ENCODE measurements at places on chromosomes 6 and 20. TPM values are rescaled to one million over a fixed set of nuclear protein-coding genes. Genes with fewer than 3 reads are reported as not detected.
A peak's percentile ranks its signal among the peaks of the same experiment; 100 is the strongest.

DNA sequence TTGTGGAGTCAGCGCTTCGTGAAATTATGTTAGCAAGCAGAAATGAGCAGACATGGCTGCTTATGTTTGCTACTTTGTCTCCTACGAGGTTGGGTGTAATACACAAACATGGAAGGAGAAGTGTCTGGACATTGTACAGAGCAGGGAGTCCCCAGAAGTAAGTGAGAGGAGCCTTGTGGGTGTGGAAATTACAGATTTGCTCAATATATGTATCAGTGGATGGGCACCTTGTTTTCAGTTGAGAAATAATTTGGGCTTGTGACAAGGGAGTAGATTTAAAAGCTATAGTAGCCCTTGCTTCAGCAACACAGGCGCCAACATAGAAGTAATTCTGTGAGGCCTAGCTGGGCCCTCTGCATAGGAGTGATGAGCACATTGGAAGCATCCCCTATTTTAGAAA lies 49.2 kb downstream of the HECA start:
- no peak for DNase-seq

DNA sequence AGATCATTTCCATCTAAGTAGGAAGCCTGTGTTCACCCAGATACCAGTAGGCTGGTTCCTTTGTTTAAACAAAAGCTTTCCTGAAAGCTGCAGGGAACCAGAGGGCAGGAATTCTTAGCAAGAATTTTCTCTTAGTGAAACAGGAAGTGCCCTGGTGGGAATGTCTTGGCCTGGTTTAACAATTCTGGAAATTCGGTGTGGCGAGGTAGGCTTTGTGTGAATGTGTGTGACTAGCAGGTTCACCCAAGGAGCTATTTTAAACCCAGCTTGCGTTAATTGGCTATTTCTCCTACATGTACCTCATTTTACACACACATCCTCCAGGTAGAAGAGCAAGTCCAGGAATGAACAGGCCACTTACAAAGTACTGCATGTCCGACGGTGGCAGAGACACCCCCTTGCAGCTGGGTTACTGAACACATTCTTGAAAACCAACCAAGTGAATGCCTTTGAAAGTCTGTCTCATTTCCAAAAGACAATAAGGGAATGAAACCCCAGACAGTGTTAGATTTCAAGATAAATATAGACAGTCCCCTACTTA lies 64.6 kb downstream of the GFOD1 start:
- no peak for DNase-seq

DNA sequence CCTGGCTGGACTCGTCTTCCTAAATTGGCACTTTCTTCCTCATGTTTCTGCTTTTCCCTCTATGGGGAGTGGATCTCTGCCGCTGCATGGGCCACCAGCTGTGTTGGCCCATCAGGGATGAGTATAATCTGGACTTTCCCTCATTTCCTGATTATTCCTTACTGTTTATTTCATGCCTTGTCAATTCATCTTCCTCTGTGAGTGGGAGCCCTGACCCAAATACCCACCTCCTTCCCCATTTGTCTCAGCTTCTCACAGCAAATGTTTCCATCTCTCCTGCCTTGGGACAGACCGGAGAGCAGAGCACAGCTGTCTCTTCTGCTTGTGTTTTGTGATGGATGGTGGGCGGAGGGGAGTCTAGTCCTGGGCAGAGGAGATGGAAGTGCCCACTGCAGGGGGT lies 212.7 kb downstream of the UST start:
- DNase-seq: no peak

DNA sequence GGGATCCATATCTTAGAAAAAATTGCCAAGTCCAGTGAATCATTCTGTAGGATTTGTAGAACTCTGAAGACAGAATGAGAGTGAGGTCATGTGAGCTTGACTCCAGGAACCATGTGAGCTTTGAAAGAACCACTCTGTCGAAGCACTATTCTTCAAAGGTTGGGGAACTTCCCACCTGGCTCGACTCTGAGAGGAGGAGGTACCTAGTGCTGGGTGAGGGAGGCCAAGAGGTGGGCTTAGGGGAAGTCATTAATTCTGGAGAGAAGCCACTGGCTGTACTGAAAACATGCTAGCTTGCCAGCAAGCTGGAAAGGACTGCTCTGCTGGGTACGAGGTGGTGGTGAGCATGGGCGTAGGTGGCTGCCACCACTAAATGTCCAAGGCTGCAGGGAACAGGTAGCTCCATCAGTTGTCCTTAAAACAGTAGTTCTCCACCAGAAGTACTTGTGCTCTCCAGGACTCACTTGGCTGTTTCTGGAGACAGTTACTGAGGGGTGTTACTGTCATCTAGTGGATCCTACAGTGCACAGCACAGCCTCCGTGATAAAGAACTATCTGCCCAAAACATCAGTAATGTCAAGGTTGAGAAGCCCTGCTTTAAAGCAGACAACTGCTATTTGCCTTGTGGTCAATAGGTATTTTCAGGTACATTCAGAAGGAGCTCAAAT lies 34.7 kb upstream of the SYNJ2 start:
- DNase-seq: peak; percentile 46

GRCh38 chr20:37417617-37418467 lies 71.9 kb downstream of the SRC start:
- no peak for DNase-seq

GRCh38 chr20:53813636-53814035 lies 220.0 kb upstream of the ZNF217 start:
- DNase-seq: no peak

DNA sequence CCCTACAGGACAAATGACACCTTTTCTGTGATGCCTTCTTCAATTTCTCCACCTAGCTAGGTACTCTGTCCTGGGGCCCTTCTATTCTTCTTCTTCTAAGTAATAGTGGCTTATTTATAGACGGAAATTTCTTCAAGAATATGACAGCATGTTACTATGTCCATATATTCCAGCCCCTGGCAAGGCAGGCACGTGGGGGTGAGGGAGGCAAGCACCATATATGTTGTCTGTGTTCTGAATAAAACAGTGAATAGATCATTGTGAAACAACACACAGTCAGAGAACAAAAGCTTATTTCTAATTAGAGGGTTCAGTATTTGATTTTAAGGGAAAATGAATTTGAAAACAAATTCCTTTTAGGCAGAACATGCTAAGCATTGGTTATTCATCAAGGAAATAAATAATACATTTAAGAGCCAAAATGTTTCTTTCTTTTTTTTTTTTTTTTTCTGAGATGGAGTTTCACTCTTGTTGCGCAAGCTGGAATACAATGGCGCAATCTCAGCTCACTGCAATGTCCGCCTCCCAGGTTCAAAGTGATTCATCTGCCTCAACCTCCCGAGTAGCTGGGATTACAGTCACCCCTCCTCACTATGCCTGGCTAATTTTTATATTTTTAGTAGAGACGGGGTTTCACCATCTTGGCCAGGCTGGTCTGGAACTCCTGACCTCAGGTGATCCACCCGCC lies 6.2 kb downstream of the HEBP2 start:
- DNase-seq: no peak

DNA sequence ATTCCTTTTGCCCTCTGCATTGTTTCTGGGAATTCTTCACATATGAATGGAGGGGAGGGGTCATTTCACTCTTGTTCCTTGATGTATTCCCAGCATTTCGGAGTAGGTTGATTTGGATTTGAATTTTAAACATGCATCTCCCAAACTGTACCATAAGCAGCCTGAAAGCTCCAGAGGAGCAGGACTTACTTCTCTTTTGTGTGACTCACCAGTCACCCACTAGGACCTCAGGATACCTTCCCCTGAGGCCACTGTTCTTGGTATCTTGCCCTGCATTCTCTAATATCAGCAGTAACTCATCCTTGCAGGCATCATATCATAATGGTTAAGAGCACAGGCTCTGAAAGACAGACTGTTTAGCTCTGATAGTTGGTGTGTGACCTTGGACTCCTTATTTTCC lies 703 bp downstream of the MRPL2 start:
- DNase-seq: no peak

- no peak for DNase-seq
Observed at GRCh38 chr20:54004445-54004844, 65.9 kb downstream of the BCAS1 start.

DNA sequence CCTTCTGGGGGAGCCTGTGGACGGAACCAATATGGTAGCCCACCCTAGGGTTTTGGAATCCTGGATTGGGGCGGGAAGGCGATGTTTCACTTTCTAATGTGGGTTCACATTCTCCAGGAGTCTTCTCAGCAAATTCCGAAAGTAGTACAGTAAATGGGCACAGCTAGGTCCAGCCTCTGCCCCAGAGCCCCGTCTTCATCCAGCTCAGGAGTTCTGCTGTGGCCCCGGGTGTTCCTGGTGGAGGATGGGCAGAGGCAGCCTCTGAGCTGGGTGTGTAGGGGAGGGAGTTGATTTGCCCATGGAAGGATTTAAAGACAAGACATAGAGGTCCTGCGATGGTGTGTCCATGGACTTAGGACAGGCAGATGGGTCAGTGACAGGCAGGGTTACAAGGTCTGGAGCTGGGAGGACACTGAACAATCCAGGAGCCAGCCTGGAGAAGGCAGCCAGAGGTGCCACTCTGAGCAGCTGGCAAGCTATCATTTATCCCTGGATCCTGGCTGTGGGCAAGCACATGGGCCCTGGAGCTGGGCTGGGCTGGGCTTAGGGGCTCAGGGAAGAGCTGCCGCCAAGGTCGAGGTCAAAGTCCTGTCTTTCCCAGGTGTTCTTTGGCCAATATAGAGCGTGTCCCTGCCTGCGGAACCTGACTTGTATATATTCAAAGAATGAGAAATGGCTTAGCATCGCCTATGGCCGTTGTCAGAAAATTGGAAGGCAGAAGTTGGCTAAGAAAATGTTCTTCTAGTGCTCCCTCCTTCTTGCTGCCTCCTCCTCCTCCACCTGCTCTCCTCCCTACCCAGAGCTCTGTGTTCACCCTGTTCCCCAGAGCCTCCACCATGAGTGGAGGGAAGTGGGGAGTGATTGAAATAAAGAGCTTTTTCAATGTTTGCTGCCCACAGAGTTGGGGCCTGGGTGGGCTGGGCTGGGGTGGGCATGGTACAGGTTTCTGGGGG lies 6.7 kb downstream of the CLPSL1 start:
- DNase-seq: no peak

DNA sequence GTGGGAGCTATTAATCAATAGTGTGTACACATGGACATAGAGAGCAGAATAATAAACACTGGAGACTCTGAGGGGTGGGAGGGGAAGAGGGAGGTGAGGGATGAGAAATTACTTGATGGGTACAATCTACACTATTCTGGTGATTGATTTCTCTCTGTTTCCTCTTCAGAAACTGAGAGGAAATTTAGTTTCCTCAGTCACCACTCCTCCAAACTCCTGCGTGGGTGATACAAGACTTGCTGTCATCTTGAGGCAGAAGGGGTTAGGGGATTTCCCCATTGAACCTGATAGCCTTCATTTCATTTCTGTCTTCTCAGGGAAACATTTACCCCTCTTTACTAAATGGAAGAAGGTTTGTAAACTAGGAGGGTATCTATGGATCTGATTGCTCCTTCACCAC lies 84.3 kb upstream of the ESR1 start:
- DNase-seq: no peak

DNA sequence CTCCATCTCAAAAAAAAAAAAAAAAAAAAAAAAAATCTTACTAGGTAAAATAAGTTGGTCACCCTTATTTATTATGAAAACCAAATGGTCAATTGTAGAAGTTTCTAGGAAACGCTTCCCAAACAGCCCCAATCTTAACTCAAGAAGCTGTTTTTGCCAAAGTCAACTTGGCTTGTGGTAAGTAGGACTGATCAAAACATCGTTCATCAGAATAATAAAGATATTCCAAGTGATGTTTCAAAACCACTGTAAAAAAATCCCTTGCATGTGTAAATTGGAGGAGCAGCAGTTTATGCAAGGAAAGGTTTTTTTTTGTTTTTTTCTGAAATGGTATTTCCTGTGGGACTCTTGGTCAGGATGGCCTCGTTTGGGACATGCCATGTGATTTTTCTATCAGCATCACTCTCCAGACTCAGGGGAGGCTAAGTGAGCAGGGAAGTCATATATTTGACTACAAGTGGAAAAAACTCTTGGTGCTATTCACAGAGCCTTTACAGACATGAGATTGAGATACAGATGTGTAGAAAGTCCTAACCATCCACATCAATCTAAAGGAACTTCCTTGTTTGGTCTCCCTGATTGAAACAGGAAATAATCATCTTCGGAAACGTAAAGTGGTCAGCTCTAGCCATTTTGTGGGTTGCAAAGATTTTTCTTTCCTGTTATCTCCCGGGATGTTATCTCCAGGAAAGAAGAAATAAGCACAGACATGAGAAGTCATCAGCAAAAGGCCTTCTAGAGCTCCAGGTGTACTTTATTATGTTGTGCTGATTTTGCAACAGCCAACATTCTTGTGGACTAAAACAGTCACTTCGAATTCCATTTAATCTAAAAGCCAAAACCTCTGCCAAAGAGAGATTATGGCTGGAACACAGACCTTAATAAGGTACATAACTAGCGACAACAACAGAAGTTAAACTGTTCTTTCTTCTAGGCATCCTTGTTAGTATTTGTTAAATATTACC lies 177.8 kb downstream of the EDN1 start:
- no peak for DNase-seq

LRRC73 gene
- total RNA-seq: 0.42 TPM

OVOL2 gene
- total RNA-seq: not detected

CLVS2 gene
- not detected for total RNA-seq

TMC2 gene
- not detected for total RNA-seq

SAMD5 gene
- total RNA-seq: 1.8 TPM

VNN1 gene
- not detected for total RNA-seq

OR12D3 gene
- total RNA-seq: not detected

TREM2 gene
- total RNA-seq: not detected

SLC18B1 gene
- total RNA-seq: 47.2 TPM

EPB41L2 gene
- 15.8 TPM for total RNA-seq

CNKSR3 gene
- 6.7 TPM for total RNA-seq

FAM217B gene
- 11.8 TPM for total RNA-seq

DNAH8 gene
- not detected for total RNA-seq
